ENCODE measurements at places on chromosomes 1 and 21.
A peak's percentile ranks its signal among the peaks of the same experiment; 100 is the strongest.

GRCh38 chr1:243246916-243247315, 8.2 kb downstream of the CEP170 start:
- DNase-seq, result no peak

DNA sequence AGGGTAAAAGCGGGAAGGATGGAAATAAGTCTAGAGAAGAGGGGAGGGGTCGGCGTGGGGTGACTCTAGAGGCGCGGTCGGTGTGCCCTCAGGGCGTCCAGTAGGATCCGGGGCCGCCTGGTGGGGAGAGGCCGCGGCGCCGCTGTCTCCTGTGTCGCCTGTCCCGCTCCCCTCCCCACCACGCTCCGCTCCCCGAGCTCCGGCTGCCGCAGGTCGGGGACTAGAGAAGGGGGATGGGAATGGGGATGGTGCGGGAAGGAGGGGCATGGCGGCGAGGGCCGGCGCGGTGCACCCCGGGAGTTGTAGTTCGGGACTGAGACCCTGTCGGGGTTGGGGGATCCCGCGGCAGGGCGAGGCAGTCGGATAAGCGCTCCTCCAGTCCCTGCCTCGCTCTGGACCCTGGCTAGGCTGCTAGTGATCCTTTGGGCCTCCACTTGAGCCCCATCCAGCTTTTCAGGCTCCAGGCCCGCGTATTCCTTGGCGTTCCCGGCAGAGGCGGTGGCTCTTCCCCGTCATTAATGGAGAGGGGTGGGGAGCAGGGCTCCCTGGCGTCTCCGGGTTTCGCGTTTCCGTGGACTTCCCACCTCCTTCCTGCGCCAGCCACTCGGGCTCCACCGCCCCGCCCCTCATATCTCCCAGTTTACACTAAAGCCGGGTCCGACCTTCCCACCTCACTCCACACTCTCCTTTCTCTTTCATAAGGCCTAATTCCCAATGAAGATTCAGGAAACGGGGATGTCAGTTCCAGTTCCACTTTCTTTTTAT, at the start of gene ENTREP3:
TSS of gene ENTREP3 (minus strand) at position 241 of the 765 bp plus-strand sequence. CDS start 606 bp downstream, outside the sequence.
- peak; percentile 78 for DNase-seq

DNA sequence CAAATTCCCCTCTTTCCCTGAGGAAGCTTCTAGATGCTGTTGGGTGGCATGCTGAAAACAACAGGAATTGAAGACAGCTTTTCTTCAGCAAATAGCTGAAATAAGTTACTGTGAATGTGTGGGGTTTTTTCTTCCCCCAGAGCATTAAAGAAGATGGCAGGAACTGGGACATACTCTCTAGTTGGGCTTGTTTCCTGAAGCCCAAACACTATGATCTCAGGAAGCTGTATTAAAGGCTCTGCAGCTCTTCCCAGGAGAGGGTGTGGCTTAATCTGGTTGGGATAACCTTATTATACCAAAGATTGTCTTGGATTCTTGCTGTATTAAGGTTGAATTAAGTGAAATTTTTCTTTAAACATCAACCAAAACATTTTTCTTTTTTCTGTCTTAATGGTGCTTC, 64.9 kb upstream of the LMO4 start:
- no peak for DNase-seq

- DNase-seq, result no peak
These were observed 3.5 kb downstream of the NTMT2 start for GRCh38 chr1:170149241-170149640.

- DNase-seq, result peak; percentile 39
These were observed 6.8 kb downstream of the MIER1 start for GRCh38 chr1:66931590-66931989.

DNA sequence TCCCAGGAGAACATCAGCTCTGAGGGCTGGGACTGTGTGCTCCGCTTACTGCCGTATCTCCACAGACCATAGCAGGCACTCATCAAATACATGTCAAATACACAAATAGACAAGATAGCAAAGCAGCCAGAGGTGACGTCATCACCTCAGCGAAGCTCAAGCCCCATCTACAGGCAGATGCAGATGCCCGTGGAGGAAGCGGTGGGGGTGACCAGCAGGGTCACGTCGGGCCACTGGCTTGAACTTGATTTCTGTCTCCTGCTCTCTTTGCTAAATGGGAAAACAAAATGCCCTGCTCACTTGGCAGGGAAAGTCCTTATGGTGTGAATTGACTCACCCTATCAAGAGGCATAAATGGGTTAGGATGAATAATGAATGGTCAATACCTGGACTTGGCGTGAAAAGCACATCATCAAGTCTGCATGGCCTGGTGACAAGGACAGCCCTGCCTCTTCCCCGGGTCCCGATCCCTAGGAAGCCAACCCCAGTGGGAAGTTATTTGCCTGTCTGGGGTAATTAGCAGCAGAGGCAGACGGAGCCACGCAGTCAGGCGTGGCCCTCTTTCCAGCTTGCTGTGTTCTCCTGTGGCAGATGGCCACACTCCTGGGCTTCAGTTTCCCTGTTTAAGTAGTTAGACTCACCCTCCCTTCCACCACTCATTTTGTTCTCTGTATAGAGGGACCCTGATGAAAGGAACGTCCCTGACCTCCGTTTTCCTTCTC, 536.0 kb downstream of the NPHP4 start:
- no peak for DNase-seq

DNA sequence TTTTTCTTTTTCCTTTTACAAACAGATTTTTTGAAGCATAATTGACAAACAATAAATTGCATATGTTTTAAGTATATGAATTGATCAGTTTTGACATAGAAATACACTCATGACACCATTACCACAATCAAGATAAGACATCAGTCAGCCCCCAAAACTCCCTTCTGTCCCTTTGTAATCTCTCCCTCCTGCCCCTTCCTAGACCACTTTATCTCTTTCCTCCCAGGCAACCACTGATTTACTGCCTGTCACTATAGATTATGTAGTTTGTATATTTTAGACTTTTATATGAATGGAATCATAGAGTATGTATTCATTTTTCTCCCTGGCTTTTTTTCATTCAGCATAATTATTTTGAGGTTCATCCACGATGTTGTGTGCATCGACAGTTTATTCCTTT, 6.9 kb upstream of the SYT14 start:
- no peak for DNase-seq

DNA sequence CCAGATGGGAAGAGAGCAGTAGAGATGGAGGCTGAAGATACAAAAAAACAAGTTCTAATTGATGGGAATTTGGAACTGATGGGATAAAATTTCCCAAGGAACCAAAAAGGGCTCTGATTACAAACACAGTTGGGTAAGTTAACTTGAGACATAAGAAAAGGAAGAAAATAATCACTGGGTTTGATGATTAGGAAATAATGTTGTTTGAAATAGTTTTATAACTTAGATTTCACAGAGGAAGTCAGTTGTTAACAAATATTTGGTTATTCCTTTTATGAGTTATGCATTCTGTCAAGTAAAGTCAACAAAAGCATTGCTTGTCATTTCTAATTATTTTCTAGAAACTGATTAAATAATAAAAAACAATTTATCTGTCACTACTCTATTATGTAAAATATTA, 20.4 kb upstream of the SUCO start:
- DNase-seq, result no peak

DNA sequence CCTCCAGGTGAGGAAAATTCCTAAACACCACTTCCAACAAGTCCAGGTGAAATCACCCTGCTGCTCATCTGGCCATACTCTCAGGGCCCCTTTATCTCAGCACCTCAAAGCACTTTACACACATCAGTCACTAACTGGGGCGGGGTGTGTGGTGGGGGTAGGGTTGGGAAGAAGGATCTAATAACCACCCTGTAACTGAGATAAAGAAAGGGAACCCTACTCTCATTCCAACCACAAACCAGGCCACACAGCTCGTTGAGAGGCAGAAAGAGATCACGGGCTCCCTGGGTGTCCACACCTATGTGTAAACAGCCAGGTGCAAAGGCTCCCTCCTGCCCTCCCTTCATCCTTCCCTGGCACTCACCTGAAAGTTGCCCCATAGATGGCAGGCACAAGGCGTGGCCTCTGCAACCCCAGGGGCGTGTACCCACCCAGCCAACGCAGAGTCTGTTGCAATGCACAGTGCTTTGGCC, 20.4 kb downstream of the GPR161 start:
- no peak for DNase-seq

GRCh38 chr1:13996334-13996733, 296.3 kb downstream of the PRDM2 start:
- DNase-seq, result no peak

DNA sequence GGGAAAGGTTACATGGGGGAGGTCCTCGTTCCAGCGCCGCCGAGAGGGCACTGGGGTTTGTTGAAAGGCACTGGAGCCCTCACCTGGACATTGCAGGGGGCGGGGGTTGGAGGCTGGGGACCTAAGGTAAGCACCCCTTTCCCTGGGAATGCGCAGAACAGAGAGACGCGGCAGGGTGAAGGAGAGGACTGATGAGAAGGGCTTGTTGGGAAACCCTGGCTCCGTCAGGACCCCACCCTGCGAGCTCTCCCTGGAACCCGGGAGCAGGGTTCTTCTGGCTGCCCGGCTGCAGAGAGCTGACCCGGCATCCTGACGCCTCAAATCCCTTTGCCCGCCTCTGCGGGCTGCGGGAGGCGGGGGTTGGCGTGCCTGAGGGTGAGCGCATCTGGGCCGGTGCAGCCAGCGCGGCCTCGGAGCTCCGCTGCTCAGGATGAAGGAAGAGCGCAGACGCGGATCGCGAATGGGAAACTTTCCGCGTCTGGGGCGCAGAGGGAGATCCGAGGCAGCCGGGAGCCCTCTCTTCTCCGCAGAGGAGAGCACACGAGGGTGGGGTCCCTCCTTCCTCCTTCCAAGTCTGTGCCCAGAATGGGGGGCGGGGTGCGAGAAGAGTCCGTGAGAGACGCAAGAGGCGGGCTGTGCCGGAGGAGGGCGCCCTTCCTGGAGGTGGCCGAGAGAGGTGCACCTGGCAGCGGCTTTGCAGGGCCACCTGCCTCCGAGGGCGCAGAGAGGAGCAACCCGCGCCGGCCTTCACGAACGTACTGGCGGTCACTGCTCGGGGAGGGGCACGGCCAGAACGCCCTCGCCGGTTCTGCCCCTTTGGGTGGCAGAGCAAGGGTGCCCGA, 2.4 kb downstream of the IGSF21 start:
- DNase-seq, result no peak

DNA sequence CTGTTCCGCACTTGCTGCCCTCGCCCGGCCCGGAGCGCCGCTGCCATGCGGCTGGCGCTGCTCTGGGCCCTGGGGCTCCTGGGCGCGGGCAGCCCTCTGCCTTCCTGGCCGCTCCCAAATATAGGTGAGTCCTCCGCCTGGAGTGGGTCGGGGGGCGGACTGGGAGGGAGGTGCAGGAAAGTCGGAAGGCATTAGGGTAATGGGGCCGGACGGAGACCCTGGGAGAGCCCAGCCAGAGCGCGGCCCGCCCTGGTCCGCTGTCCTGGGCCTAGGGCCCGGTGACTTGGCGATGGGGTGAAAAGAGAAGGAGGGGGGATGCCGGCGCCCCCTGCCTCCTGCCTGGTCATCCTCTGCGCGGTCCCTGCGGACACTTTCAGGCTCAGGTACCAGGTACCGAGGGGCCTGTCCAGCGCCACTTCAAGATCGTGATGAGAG, 243 bp downstream of the ADAM15 start:
- no peak for DNase-seq

DNA sequence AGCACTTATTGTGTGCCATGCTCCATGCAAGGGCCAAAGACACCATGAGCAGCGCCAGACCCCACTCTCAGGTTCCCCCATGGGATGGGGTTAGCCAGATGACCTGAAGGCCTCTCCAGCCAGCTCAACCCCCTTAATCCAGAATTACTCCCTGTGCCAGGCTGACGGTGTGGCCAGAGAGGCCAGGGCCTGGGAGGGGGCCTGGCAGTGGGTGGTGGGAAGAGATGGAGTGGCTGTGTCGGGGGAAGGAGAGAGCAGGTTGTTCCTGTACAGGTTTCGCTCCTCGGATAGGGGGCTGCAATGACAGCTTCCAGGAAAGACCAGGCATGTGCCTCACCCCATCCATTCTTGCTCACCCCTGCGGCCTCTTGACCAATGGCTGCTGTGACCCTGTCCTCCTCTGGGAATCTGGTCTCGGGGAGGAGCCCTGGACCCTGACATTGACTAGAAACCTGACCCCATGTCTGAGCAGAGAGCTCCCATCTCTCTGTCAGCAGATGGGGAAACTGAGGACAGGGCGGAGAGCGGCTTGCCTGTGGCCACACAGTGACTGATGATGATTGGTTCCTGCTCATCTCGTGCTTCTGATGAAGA, 345.3 kb downstream of the MATN1 start:
- DNase-seq, result no peak

DNA sequence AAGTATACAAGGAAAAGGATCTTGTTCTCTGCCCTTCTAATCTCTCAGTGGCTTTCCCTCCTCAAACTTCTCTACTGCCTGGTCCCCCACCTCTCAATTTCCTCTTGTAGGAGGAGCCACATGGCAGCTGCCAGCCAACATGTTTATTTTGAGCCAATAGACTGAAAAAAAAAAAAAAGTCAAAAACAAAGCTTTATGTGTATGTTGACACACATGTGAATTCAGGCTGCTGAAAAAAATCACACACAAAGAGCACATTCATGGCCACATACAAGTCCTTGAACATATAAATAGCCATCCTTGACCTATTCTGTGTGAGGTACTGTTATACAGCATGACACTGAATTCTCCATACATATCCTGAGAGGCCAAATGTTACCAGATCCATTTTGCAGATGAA, 3.7 kb downstream of the PTPN14 start:
- no peak for DNase-seq

DNA sequence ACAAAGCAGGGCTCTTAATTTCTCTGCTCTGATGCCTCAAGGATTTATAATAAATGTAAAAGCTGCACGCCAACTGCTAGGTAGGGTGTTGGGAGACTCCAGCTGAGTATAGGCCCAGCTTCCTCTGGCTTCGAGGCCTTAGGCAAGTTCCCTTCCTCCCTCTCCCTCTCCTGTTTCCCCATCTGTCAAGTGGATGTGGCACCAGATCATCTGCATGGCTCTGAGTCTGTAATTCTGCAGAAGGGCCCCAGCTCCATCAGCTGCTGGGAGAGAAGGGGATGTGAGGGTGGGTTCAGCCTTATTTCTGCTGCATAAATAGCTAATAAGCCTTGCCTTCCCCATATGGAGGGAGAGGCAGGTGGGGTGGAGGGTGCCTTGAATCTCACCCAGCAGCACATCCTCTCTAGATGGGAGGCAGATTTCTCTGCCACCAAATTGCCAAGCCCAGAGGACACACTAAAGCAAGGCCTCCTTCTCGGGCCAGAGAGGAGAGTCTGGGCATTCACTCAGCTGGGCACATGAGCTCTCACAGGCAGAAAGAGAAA, 3.8 kb downstream of the TRIM62 start:
- DNase-seq, result no peak

DNA sequence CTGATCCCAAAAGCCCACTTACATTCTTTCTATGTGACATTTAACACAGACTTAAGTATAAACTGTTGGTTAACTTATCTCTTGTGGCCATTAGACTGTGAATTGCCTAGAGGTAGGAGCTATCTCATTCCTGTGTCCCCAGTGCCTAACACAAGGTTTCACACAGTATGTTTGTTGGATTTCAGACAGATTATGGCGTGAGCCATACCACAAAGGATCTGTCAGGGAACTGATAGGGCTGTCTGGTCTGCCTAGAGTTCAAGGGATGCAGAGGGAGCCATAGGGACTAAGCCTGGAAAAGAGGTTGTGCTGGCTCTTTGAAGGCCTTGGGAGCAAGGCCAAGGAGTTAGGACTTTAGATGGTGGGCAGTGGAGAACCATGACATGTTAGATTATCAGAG, 40.0 kb downstream of the MEF2D start:
- DNase-seq, result no peak

Measured in MM.1S (cell line).